ENCODE measurements at places on chromosomes 7 and 10.

DNA sequence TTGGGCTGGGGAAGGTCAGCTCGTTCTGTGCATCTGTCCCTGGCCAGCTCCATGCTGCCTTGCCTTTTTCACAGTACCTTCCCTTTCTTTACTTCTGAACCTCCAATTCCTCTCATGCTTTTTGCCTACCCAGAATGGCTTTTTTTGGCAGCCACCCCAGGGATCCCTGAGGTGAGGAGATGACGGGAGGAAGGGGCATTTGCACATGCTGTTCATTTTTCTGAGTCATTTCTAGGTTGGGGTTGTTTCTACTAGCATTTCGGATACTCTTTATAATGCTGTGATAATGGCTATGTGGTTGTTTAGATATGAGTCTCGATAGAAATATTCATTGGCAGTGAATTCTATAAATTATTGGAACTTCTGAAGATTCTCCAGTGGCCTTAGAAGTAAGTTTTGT lies 415.1 kb upstream of the FZD8 start:
- DNase-seq = no peak

GRCh38 chr10:128147669-128148068 lies 21.4 kb upstream of the MKI67 start:
- no peak for DNase-seq

DNA sequence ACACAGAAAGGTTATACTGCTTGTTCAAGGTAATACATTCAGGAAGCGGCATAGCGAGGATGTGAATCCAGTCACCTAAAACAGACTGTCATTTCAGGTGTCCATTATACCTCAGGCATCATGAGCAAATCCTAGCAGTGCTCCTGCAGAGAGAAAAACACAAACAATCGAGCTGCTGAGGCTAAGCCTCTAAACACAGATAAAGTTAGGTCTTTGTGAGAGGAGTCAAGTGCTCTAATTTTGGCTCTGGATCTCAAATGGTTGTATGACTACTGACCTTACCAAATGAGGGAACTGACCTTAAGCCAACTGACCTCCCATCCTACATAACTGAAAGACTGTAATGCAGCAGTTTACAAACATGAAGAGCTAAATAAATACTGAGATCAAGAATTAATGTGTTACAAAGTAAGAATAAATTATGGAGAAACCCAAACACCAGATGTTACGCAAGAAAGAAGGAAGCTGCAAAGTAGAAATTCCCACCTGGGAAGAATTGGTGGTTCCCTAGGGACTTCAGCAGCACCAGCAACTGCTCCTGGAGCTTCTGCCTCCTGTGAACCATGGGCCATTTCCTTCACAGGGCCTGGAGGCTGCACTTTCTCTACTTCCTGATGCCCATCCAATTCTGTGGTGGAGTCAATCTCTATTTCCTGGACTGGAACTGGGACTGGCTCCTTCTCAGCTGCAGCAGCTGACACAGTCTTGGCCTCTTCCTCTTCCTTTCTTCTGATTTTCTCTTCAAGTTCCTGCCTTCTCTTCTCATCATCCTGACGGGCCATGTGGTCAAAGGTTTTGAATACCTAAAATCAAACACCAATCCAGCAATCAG lies 5.8 kb downstream of the NUDCD3 start:
- DNase-seq = no peak

GRCh38 chr10:87506956-87507355 lies 2.3 kb downstream of the MINPP1 start:
- DNase-seq = no peak

DNA sequence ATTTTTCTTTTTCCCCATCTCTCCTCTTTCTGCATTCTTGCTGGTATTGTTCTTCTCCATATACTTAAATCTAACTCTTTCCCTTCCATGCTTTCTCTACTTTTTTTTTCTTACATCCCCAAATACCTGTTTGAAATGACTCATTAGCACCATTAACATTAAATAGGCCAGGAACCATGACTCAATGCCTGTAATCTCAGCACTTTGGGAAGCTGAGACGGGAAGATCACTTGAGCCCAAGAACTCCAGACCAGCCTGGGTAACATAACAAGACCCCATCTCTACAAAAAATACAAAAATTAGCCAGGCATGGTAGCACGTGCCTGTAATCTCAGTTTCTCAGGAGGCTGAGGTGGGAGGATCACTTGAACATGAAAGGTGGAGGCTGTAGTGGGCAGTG lies 1026.8 kb downstream of the GATA3 start:
- no peak for DNase-seq

Data from GM19239 (cell line).